ENCODE measurements at places on chromosomes 6 and 20. TPM values are rescaled to one million over a fixed set of nuclear protein-coding genes. Genes with fewer than 3 reads are reported as not detected.

DNA sequence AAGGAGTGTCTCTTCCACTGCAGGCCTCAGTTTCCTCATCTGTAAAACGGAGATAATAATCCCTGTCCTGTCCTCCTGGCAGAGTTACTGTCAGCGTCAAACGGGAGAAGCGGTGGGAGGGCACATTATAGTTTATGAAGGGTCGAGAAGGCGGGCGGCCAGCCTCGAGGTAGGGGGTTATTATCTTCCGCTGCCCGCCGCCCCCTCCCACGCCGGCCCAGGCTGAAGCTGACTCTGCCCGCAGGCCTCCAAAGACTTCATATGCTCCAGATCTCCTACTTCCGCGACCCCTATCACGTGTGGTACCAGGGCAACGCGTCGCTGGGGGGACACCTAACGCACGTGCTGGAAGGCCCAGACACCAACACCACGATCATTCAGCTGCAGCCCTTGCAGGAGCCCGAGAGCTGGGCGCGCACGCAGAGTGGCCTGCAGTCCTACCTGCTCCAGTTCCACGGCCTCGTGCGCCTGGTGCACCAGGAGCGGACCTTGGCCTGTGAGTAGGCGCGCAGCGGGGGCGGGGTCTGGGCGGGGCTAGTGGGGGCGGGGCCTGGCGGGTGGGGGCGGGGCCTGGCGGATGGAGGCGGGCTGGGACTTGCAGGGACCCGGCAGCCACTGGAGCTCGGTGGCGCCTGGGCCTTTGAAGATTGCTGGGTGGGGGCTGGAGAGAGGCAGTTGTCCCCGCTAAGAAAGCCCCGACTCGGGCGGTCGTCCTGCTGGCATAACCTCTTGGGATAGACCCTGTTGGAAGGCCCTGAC lies 2.8 kb downstream of the PROCR start:
- no peak for DNase-seq
- H3K4me1 ChIP-seq: peaks cover 19% of the 10 kb centered on the region
- no peaks in the 10 kb centered on the region for H3K36me3 ChIP-seq
- H3K4me3 ChIP-seq: no peak overlapping the region
- H3K27me3 ChIP-seq: no peaks in the 10 kb centered on the region

- no peak overlapping the region for H3K4me3 ChIP-seq
- no peak for DNase-seq
- no peaks in the 10 kb centered on the region for H3K27me3 ChIP-seq
These were observed 73.5 kb downstream of the NFATC2 start for GRCh38 chr20:51469046-51469445.

- DNase-seq: no peak
- no peaks in the 10 kb centered on the region for H3K27me3 ChIP-seq
- no peak overlapping the region for H3K27ac ChIP-seq
- H3K4me3 ChIP-seq: no peak overlapping the region
These were observed 98.1 kb downstream of the NFATC2 start for GRCh38 chr20:51444467-51444866.

DNA sequence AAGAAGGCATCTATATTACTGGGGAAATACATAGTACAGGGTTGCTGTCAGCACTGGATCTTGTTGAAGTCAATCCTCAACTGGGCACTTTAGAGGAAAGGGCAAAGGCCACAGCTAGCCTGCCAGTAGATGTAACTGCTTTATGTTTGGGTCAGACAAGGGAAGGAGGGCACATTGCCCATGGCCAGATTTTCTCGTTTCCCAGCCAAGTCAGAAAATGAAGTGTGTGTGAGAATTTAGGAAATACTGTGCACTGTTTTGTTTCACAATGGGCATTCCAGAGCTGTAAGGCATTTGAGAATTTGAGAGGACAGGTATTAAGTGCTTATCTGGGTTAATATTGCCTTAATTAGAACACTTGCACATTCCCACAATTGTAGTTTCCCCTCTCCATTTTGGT lies 183.9 kb upstream of the MCHR2 start:
- H3K4me1 ChIP-seq: peaks cover 49% of the 10 kb centered on the region
- peak overlapping the region; percentile 99 for H3K27ac ChIP-seq
- no peak overlapping the region for H3K4me3 ChIP-seq
- no peaks in the 10 kb centered on the region for H3K27me3 ChIP-seq

GRCh38 chr6:43771858-43772680 lies 2.1 kb downstream of the VEGFA start:
- peak overlapping the region; percentile 98 for H3K4me3 ChIP-seq
- H3K4me1 ChIP-seq: peaks cover 23% of the 10 kb centered on the region
- peak; percentile 65 for DNase-seq
- no peaks in the 10 kb centered on the region for H3K27me3 ChIP-seq
- peaks cover 44% of the 10 kb centered on the region for H3K36me3 ChIP-seq

EYA4 gene
- total RNA-seq: 10.0 TPM

TDRD6 gene
- total RNA-seq: 0.07 TPM
